Activated naive CD8-positive, alpha-beta T cell treated with anti-CD3 and anti-CD28 coated beads for 36 hours (primary cell): ENCODE measurements at places on chromosomes 2 and 18. TPM values are rescaled to one million over a fixed set of nuclear protein-coding genes. Genes with fewer than 3 reads are reported as not detected.

DNA sequence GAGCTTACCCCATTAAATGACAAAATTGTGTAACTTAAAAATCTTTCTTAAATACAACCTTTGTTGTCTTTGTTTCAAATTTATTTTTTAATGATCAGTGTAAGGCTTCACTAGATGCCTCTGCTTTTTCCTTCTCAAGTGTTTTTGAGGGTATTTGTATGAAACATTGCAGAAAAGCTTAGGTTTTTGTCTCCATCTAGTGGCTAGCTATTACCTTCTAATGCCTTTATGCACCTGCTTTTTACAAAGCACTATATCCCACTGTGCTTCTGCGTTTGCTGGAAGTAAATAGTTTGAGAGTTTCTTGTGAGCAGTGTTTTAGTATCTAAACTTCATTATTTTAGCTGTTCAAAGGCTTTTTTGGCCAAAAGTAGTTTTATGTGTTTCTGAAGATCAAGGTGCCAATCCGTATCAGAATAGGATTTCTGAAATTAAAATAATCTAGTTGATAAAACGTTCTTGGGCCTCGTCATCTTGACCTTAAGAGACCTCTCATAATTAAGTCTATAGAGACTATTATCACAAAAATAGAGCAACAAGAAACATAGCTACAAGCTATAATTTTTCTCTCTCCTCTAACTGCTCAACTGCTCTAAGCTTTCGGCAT lies 47.0 kb downstream of the IWS1 start:
- DNase-seq = no peak

GRCh38 chr2:240603081-240603835 lies 16.7 kb downstream of the CAPN10 start:
- no peak for DNase-seq

- DNase-seq = no peak
Measured at GRCh38 chr2:23828256-23828980, 98.5 kb downstream of the ATAD2B start.

DNA sequence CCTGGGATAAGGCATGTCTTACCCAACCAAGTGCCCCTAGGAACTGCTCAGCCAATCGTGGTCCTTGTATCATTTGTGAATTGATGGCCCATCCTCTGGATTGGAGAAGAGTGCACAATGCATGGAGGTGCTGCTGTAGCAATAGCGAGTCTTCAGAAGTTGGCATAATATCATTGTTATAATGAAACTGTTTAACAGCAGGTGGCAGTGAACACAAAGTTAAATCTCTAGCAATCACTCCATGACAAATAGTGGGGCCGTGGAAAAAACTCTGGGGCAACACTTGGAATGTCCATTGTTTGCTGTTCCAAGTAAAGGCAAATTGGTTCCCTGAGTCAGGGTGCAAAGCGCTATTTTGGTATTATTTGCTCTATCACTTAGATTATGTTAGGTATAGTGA lies 11.4 kb downstream of the REG1A start:
- no peak for DNase-seq

GRCh38 chr2:58601017-58601416 lies 359.9 kb upstream of the FANCL start:
- DNase-seq = no peak

DNA sequence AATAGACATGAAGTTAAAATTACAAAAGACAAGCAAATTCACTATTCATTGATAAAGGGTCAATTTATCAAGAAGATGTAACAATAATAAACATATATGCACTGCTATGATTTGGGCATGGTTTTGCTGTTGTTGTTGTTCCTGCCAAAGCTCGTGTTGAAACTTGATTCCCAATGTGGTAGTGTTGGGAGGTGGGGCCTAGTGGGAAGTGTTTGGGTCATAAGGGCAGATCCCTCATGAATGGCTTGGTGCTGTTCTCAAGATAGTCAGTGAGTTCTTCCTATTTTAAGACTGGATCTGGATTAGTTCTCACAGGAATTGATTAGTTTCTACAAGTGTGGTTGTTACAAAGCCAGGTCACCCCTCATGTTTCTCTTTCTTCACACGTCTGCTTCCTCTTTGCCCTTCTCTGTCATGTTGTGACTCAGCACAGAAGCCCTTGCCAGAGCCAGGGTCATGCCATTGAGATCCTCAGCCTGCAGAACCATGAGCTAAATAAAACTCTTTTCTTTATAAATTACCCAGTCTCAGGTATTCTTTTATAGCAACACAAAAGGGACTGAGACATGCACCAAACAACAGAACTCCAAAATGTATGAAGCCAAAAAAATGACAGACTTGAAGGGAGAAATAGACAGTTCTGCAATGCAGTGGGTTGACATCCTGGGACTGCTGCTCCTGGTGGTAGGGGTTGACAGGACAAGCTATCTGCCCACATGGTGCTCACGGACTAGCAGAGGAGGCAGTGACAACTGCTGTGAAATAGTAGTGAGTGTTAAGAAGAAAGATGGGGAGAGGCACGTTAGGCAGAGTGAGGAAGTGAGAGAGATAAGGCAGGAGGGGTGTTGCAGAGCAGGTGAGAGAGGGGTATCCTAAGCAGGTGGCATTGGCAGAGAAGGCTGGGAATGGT lies 18.6 kb upstream of the SKA1 start:
- DNase-seq = no peak

DNA sequence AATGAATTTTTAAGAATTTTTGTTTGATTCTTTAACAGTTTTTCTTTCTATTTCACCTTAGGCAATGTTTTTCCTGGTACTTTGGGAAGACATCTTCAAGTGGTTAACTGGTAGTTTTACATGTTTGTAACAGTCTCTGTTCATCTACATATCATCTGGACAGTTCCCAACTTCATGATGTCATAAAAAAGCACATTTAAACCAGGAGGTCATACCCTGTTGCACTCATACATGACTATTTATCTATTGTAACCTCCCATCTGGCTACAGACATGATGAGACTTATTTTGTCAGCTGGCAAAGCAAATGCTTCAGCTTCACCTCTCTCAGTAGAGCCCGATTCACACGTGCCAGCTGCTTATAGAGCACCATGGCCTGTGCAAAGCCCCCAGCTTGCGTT lies 99.8 kb upstream of the YPEL5 start:
- DNase-seq = no peak

GRCh38 chr2:235378944-235379343 lies 114.9 kb upstream of the AGAP1 start:
- no peak for DNase-seq

GRCh38 chr18:27661320-27662018 lies 476.4 kb upstream of the CHST9 start:
- no peak for DNase-seq

DNA sequence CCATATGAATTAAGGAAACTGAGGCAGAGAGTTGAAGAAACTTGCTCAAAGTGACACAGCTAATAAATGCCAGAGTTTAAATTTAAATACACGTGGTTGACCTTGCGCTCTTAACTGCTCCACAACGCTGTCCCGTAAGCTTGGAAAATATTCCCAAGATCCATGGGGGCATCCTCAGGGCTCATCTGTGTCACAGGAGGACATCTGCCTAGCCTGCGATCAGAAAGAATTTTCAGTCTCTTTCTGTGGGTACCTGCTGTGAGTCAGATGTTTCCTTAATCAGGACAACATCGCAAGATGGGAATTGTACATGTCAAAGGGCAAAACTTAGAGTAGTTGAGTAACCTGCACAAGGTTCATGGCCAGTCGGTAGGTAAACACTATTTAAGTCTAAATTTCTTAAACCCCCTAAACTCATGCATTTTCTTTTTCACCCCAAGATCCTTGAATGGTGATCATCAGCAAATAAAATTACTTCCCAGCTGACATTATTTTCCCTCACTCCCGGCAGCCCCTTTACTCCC lies 1.4 kb downstream of the CMPK2 start:
- no peak for DNase-seq

- DNase-seq = no peak
Measured at GRCh38 chr2:27636766-27637165, 7.9 kb downstream of the GPN1 start.

BOLL gene
- total RNA-seq = not detected

CLEC4F gene
- total RNA-seq = not detected

CCDC195 gene
- total RNA-seq = not detected
